ENCODE measurements at places on chromosomes 13 and 19.

GRCh38 chr19:55258828-55259539 is at the start of gene PPP6R1:
PPP6R1 (minus strand) TSS chr19:55259017; CDS start chr19:55247103, 11,914 bp downstream.
- DNase-seq: peak; percentile 100

DNA sequence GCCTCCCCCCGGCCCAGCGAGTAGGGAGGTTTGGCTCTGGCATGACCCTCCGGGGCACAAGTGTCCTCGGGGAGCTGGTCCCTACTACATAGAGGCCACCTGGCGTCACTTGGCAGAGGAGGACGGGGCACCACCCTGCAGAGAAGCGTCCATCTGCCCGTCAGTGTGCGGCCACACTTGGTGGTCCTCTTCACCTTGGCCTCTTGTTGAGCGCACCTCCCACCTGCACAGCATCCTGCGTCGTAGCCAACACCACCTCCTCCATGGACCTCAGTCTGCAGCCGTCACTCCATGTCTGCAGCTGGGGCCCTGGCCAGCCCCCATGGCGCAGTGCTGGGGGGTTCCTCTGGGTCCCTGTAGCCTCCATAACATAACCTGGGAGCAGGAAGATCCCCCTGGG is 35.1 kb downstream of the MCF2L start:
- DNase-seq: no peak

DNA sequence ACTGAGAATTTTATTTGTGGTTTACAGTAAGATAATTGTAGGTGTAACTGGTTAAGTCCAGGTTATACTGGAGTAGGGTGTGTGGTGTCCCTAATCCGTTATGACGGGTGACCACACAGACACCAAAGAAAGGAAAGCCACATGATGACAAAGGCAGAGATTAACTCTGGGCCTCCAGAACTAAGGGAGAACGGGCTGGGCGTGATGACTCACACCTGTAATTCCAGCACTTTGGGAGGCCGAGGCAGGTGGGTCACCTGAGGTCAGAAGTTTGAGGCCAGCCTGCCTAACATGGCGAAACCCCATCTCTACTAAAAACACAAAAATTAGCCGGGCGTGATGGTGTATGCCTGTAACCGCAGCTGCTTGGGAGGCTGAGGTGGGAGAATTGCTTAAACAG is 10.2 kb upstream of the FUT2 start:
- no peak for DNase-seq

DNA sequence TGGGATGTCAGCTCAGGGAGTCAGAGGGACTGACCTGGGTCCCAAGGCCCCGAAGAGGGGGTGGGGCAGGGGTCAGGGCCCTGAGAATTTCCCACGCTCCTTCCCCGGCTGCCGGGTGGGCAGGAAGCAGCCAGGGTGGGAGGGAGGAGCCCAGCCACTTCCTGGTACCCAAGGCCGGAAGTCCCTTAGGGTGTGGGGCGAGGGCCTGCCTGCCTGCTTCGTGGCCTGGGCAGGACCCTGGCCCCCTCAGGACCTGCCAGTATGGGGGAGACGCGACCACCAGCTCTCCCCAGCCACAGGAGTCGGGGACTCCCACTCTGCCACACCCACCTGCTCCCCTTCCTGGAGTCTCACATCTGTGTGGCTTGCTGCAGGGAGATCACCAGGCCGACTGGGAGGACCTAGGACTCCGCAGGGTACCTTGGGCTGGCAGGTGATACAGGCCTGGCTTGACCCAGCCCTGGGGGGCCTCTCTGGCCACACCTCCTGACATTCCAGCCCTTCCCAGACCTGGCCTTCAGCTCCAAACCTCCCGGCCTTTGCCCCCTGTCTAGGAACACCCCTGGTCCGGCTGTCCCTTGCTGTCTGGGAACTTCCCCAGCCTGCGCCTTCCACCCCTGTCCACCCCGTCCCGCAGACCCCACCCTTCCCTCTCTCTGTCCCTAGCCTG is 9.8 kb upstream of the CIRBP start:
- peak; percentile 58 for DNase-seq

DNA sequence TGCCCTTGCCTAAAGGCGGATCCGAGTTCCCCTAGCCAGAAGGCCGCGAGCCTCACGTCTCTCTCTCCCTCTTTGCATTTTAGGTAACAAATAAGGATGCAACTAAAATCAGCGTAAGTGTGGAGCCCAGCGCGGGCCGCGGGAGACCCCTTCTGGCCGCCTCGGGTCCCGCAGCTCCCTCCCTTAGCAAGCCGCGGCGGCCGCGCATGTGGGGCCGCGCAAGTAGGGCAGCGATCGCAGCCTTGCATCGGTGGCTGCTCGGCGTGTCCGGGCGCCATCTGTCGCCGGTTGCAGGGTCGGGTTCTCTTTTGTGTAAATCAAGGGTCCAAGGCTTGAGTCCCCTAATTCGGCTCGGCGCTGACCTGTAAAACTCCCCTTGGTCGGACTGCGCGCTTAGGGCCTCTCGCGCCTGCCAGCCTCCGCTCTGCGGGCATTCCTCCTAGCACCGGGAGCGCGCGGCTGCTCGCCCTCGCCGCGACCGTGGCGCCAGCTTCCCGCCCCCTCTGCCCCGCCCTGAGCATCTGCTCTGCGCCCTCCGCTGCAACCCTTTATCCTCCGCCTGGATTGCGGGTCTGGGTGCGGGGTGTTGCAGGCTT is 2.7 kb downstream of the VSTM2B start:
- DNase-seq: peak; percentile 75

DNA sequence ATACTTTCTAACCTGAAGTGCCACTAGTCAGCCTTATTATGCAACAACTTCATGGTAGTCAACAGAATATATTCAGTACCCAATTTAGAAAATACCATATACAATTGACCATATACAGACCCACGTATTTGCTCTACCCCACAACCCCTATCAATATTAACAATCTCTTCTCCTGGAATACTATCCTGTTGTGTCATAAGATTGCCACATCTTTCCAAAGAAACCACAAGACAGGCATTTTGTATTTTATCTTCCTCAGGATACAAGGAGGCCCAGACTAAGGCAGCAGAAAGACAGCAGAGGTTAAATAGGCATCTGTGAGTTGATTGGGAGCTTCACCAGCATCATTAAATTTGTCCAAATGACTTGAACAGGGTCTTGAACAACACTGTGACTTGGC is 4.5 kb downstream of the SPART start:
- DNase-seq: peak; percentile 45

DNA sequence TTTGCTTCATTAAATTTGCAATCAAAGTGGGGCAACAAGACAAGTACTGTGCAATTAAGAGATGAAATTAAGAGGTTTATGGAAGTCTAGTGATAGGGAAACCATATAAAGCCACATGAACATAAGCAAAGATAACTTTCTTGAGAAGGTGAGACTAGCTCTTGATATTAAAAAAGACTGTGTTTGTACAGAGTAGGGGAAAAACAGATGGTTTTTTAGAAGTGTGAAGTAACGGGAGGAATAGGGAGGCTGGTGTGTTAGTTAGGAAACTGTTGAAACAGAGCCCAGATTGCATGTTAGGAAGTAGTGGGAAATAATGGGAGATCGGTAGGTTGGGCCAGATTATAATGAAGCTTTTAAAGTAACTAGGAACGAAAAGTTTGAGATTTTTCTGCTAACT is 149.8 kb upstream of the FREM2 start:
- no peak for DNase-seq

DNA sequence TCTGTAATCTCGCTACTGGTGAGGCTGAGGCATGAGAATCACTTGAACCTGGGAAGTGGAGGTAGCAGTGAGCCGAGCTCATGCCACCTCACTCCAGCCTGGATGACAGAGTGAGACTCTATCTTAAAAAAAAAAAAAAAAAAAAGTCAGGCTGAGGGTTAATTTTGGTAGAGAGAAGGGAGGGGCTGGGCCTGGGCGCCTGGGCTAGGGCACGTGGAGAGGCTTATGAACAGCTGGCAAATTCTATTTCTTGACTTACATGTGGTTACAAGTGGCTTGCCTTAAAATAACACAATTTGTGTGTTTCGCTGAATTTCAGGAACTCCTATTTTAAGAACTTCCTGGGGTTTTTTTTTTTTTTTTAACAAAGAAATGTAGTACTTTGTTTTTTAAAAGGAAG is 47.6 kb upstream of the MAP3K10 start:
- no peak for DNase-seq

DNA sequence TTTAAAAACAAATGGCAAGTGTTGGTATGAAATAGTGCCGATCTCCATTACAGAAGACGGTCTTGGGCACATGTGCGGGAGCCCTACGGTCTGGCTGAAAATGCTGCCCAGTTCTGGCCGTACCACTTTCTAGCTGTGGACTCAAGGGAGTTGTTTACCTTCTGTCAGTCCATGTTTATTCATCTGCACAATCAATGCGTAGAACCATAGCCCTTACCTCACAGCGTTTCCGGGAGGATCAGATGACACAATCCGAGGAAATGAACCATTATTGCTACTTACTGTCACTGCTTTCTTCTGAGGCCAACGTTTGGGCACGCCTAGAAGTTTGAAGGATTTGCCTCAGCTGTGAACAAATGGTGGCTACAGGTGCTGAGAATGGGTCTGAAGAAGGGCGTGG is 31.2 kb downstream of the GADD45B start:
- DNase-seq: peak; percentile 67

GRCh38 chr13:99913167-99913566 is 58.4 kb downstream of the ZIC5 start:
- no peak for DNase-seq

DNA sequence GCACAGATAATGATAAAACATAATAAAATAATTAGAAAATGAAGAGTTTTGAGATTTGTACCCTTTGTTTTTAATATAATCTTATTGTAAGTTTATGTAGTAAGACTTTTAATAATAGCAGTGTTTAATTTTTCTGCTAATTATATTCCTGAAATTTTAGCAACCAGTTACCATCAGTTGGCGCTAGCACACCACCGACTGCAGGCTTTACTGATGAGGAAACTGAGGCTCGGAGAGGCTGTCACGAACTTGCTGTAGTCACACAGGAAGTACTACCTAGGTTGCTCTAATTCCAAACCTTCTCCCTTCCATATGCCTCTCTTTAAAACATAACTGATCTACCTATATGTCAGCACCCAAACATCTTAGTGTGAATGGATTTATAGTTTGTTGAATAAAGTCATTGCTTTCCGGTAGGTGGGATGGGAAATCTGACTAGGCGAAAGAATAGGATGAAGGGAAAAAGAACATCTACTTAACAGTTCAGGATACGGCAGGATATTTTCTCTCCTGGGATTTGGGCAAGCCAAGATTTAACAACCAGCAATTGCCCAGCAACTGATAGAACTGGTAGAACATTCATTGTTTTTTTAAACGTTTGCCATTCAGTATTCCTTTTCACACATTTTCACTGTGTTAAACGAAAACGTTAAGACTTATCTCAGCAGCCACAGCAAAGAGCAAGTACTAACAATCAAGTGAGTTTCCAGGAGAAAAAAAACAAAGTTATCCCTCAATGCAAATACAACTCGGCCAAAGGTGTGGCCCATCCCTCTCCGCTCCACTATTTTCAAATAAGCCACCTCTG is 822 bp upstream of the RFXAP start:
- DNase-seq: no peak

- DNase-seq: no peak
These were observed 54.2 kb downstream of the KDM4B start for GRCh38 chr19:5023128-5023571.

GRCh38 chr19:10861103-10861651 is 10.2 kb upstream of the CARM1 start:
- DNase-seq: peak; percentile 56

- DNase-seq: no peak
These were observed 1711.8 kb downstream of the EFNB2 start for GRCh38 chr13:104823709-104824108.

GRCh38 chr19:33740811-33741396 is 55.8 kb upstream of the KCTD15 start:
- peak; percentile 46 for DNase-seq

DNA sequence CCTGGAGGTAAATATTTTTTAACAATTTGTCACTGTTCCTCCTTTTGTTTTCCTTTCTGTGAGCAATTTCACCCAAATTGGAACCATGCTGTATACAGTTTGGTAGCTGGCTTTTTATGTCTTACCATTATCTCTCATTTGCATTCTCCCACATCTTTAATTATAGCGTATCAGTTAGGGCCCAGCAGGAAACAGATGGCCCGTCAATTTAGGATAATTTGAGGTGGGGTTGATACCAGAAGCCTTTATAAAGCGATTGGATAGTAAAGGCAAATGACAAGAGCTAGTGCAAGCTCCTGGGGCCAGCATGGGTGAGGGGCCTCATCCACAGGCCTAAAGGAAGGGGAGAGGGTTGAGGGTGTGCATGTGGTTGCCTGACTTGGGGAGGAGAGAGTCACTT is 3.8 kb upstream of the IFNL4 start:
- DNase-seq: no peak

- peak; percentile 89 for DNase-seq
These were observed 27.4 kb upstream of the SCEL start for GRCh38 chr13:77507931-77508776.

DNA sequence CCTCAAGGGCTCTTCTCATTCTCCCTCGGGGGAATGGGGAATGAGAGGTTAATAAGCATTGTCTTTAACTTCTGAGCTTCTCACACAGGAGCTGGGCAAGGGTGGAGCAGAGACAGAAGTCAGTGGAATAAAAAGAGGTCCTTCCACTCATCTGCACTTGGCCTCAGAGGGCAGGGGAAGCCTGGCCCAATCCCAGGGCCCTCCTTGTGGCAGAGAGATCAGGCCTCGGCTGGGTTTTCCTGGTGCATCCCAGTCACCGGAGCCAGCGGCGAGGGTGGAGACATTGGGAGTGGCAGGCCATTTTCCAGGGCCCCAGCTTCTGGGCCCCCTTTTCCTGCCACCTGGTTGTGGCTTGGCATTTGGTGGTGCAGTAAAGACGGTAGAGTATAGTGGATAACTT is 10.6 kb downstream of the CALM3 start:
- DNase-seq: no peak

DNA sequence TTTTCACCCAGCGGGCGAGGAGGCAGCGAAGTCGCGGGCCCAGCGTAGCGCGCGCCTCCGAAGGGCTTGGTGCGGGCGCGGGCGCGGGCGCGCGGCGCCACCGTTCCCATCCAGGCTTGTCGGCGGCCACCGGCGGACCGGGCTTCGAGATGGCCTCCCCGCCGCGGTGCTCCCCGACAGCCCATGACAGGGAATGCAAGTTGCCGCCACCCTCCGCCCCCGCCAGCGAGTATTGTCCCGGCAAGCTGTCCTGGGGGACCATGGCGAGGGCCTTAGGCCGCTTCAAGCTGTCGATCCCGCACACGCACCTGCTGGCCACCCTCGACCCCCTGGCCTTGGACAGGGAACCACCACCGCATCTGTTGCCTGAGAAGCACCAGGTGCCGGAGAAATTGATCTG is at the start of gene WDR88:
TSS of gene WDR88 (plus strand) at position 94 of the 400 bp plus-strand sequence. CDS start at position 150, 56 bp downstream.
- DNase-seq: no peak

DNA sequence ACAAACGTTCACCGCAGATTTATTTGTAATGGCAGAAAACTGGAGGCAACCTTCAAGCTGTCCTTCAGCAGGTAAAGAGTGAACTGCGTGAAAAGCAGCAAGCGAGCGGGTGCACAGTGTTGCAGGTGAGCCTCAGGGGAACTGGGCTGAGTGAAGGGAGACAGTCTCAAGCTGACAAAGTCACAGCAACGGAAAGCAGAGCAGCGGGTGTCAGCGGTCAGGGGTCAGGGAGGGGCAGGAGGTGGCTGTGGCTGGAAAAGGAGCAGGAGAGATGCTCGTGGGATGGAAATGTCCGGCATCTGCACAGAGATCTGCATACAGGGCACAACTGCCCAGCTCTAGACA is 8.5 kb upstream of the RASA3 start:
- no peak for DNase-seq
